Stimulated activated CD4-positive, alpha-beta T cell treated with anti-CD3 and anti-CD28 coated beads, TNF-alpha, amount 100 ng/mL, for 24 hours (primary cell): ENCODE measurements at places on chromosomes 7 and 10.

- no peak for DNase-seq
These were observed 871 bp downstream of the ST7 start for GRCh38 chr7:116953906-116954838.

- DNase-seq = no peak
These were observed 30.1 kb upstream of the PRTFDC1 start for GRCh38 chr10:24982319-24983112.

DNA sequence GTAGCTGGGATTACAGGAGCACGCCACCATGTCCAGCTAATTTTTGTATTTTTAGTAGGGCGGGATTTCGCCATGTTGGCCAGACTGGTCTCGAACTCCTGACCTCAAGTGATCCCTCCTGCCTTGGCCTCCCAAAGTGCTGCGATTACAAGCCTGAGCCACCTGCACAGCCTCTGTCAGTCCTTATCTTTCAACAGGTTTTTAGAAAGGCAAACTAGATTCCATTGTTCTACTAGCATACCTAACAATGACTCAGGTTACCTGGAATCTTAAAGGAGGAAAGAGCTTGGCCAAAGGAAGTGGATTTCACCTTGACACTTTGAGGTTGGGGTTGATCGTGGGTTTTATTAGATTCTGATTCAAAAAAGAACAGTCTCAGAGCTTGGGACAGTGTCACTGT lies 3.2 kb downstream of the ABCC2 start:
- no peak for DNase-seq

GRCh38 chr10:127921753-127922145 lies 14.8 kb downstream of the PTPRE start:
- no peak for DNase-seq

DNA sequence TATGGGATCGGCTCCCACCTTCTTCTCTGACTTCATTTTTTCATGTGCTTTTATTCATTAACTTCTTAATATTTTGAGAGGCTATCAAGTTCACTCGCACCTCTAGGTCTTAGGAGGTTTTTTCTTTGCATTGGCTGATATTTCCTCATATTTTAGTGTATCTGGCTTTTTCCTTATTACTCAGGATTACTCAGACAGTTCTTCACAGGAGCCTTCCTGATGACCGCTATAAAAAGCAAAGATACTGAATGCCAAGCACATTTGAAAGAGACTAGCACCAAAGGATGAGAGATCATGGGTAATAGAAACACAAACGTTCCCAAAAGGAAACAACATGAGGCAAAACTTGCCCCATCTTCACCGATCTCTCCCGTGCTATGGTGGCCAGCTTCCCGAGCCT lies 409.2 kb upstream of the KLF6 start:
- DNase-seq = no peak

- DNase-seq = no peak
These were observed 515.2 kb downstream of the REEP3 start for GRCh38 chr10:64036321-64036930.

- no peak for DNase-seq
These were observed 17.3 kb downstream of the ACTR1A start for GRCh38 chr10:102485093-102485784.

- no peak for DNase-seq
These were observed 764.0 kb downstream of the XPNPEP1 start for GRCh38 chr10:109159351-109159750.

- DNase-seq = no peak
These were observed 117.1 kb upstream of the HPS1 start for GRCh38 chr10:98563811-98564210.
